ACHN (cell line): ENCODE measurements at places on chromosomes 1 and 21.
A peak's percentile ranks its signal among the peaks of the same experiment; 100 is the strongest.

DNA sequence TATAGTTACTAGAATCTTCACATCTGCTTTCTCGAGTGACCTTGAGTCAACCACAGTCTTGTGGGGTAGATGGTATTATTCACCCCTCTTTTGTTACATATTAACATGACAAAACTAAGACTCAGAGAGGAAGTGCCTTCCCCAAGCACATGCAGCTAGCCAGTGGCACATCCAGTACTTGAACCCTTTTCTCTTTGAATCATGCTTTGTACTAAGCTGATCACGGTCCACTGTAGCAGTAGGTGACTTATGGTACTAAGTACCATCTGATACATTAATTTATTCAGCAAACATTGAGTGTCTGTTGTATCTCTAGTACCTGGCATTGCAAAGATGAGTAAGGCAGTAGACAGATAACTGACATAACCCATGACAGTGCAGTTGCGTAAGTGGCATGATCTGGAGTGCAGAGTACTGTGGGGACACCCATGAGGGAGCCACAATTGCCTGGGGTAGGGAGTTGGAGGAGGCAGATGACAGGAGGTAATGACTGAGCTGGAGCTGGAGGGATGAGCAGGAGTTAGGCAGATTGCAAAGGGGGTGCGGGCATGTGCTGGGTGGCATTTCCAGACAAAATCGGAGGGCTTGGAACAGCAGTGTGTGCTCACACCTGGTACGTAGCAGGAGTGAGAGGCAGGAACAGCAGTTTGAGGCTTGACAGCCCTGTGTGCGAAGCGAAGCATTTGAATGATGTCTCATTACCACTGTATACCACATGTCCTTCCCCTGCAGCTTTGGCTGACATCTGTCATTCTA lies 29.8 kb downstream of the UCK2 start:
- peak; percentile 88 for DNase-seq

GRCh38 chr1:197902454-197903195 lies at the start of gene C1orf53:
TSS of gene C1orf53 (plus strand) at chr1:197902630. CDS start at chr1:197902650, 20 bp downstream.
- peak; percentile 93 for DNase-seq

DNA sequence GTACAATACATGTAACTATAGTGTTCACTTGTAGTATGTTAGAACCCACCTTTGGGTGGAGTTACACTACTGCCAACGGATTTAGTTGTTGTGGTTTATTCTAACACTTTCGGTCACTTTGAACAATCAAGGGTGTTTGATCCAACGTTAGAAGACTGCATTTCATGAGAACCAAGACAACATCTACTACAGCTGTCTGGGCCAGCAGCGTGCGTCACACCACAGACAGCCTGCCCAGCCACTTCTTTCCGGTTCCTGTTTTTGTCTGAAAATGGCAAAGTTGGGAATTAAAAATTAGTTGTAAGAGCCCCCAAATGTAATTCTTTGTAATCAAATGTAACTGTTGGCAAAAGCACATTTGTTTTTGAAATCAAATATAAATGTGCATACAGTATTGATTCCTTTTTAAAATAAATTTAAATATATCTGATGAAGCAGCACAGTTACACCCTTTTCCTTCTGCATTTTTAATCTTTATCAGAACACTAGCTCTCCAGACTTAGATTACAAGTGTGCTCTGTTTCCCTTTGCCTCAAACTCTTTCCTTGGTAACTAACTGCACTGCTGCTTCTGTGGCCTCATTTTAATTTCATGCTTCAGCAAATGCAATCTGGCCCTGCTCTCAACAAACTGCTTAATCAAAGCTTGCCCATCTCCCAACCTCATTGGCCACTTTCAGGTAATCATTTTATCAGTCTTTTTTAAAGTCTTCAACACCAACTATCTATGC lies 86.6 kb upstream of the DPH5 start:
- DNase-seq: no peak

DNA sequence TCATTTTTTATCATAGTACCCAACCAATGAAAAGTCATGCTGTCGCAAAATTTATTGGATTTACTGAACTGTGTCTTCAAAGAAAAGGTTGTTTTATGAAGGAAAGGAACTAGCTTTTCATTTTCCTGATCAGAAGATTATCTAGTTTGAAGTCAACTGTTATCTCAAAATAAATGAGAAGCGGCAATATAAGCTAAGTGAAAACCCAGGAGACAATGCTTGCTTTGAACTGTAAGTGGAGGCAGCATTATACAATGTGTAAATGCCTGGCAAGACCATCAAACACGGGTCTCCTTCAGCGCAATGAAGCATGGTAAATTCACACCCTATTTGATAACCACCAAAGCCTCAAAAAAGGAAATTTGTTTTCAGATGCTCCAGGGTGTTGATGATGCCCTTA lies 134.4 kb upstream of the PTBP2 start:
- no peak for DNase-seq

GRCh38 chr1:178086294-178086693 lies 7.6 kb upstream of the RASAL2 start:
- no peak for DNase-seq

DNA sequence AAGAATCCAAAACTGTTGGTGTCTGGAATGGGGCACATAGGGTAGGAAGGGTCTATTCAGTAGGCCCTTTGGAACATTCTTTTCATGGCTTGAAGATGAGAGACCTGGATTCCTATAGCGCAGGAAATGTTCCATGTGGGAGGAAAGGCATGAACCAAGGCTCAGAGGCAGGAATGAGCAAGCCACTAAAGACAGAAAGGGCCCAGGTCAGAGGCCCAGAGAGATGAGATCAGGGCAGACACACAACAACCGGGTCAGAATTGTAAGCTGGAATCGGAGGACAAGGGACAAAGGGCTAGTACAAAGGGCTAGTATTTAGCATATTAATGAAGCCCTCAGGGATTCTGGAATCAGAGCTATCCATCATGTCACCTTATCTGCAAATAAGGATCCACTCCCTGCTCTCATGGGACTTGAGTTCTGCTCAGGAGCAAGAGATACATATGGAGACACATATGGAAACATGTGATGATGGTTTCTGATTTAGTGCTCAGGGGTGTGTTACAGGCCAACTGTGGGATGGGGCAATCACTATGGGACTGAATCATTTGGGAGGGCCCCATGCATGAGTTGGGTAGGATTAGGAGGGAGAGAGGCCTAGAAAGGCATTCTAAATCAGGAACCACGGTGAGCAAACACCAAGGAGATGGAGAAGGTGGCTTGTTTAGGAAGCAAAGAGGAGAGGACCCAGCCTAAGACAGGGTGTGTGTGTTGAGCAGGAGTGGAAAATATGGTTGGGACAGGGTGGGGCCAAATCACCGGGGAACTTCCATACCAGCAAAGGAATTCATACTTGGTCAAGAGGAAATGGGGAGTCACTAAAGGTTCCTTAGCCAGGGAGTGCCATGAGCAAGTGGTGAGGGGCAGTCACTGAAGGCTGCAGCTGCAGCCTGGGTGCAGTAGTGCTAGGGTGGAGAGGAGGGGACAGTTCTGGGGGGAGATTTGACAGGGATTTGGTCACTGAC lies 8.6 kb downstream of the NECTIN4 start:
- no peak for DNase-seq

DNA sequence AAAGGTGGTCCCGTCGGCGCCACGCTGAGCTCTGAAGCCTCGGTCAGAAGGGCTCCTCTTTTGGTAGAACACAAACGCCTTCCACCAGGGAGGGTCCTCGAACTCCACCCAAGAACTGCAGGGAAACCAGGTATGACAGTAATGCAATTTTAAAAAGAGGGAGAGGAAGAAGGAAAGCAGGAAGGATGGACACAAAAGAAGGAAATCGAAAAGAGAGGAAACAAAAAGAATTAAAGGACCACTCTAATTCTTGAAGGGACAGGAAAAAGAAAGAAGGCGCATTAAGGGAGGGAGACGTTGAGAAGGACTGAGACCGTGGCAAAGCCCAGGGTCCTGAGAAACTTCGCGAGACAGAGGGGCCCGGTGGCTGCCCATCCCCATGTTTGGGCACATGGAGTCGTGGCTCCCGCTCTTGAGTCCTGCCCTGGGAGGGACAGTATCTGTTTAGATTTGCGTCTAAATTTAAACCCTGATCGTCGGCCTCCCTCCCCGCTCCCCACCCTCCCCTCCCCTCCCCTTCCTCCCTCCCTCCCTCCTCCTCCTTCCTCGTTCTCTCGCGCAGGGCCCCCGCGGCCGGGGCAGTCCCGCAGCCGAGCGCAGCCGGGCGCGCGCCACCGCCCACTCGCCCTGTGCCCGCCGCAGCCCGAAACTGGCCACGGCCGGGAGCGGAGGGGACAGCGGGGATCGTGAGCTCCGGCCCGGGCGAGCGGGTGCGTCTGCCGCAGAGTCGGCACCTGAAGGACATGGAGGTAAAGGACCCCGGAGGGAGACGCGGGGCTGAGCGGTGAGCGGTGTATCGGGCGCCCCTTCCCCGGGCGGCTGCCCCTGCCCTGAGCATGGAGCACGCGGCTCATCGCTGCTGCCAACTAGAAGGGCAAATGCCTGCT lies at the start of gene RCSD1:
Gene RCSD1, plus strand, starts transcription at position 552 of the 887 bp plus-strand sequence. Its CDS starts 192 bp downstream, at position 744.
- no peak for DNase-seq

DNA sequence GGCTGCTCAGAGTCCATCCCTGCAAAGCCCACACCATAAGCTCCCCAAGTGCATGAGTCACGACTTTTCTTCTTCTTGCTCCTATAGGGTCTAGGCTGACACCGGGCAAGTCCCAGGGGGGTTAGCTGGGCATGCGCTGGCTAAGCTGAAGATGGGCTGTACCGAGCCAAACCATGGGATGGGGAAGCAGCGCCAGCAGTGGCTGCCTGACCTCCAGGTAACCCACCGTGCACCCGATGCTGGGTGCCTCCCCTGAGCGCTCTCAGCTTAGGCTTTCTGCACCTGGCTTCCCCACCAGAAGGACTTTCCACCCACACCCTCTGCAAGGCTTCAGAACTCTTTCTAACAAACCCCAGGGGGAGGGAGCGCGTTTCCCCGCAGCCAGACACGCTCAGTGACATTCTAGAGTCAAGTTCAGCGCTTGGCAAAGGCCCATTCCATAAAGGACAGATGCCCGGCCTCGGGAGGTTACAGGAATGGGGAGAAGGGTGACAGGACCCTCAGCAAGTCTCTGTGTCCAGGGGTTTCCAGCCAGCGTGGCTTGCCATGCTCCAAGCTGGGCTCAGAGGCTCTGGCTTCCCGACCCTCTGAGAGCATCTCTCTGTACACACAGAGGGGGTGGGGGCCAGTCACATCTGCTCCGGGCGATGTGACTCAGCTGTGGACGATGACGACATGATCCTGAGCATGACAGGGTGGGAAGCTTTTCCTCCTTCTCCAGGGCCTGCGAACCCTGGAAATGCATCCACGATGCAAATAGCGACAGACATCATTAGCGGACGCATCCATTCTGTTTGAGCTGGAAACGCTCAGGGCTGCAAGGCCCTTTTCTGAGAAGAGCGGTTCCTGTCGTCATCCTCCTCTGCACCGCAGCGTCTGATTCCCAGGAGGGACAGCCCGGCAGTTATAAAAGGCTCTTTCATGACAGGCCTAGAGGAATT lies 107.8 kb downstream of the SIK1 start:
- no peak for DNase-seq

DNA sequence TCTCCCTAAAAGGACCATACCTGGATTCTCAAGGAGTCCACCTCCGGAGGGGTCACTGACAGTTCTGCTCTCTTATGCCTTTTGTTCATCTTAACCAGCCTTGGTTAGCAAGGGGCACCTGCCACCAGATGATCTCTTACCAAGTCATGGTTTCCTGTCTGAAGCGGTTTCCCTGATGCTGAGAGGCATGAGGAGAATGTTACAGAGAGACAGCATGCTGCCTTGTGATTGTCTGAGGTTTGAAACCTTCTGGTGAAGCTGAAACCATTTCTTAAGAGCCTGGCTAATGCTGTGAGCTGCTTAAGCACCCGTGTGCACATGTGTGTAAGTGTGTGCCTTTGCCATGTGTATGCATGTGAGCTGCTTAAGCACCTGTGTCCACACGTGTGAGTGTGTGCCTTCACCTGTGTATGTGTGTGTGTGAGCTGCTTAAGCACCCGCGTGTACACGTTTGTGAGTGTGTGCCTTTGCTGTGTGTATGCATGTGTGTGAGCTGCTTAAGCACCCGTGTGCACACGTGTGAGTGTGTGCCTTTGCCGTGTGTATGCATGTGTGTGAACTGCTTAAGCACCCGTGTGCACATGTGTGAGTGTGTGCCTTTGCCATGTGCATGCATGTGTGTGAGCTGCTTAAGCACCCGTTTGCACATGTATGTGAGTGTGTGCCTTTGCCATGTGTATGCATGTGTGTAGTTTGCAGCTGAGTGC lies 136.4 kb upstream of the COL6A1 start:
- DNase-seq: no peak

- no peak for DNase-seq
Observed at GRCh38 chr1:118791094-118791691, 196.9 kb downstream of the TBX15 start.

- no peak for DNase-seq
Observed at GRCh38 chr1:76086597-76086996, 12.1 kb downstream of the ST6GALNAC3 start.

DNA sequence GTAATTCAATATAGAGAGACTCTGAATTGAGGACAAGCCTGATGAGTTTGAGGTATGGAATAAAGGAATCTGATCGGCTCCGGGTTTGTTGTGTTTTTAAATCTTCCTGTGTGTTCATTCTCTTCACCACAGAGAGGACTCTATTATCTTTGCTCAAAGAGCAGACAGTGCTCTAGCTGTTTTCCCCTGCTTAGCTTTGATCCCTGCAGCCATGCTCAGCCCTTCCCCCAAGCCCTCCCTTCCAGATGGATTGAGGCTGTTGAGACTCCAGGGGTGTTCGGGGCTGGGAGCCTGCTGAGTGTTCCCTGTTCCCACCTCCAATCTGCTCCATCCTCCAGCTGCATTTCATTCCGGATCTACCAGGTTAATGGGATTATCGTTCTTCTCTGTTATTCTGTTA lies 74.2 kb upstream of the CXADR start:
- no peak for DNase-seq

DNA sequence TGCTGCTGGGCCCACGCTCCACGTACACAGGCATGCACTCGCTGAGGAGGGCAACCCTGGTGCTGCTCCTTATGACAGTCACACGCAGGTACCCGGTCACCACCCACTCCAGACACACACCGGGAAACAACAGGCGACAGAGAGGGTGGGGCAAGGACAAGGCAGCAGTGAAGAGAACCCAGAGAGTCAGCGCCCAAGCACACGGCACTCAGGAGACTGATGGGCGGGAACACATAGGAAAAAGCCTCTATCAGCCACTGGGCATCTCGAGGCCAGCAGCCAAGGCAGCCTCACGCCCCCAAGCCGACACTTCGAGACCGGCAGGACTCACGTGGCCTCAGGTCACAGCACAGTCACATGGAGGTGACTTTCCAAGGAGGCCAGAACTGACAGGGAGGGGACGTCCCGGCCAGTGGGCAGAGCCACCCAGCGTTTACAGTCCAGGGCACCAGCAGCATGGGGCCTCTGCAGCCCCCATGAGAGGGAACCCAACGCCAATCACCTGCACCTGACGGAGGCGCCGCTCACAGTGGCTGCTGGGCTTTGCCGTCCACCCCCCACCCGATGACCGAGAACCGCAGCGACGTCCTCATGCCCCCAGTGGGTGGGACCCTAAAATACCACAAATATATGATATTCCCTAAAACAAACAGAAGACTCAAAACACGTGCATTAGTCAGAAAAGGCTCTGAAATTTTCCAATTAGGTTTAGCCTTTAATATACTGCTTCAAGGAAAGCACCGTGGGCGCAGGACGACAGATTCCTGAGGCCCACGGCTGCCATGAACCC lies 19.7 kb downstream of the PTTG1IP start:
- DNase-seq: no peak
